Osteocyte (in vitro differentiated cells): ENCODE measurements at places on chromosomes 16 and 17.

GRCh38 chr17:1220346-1220745 is 40.6 kb upstream of the ABR start:
- DNase-seq, result no peak

GRCh38 chr17:27951872-27952271 is 58.7 kb upstream of the LYRM9 start:
- DNase-seq, result no peak

GRCh38 chr16:9516444-9516843 is 425.0 kb downstream of the HAPSTR1 start:
- no peak for DNase-seq

DNA sequence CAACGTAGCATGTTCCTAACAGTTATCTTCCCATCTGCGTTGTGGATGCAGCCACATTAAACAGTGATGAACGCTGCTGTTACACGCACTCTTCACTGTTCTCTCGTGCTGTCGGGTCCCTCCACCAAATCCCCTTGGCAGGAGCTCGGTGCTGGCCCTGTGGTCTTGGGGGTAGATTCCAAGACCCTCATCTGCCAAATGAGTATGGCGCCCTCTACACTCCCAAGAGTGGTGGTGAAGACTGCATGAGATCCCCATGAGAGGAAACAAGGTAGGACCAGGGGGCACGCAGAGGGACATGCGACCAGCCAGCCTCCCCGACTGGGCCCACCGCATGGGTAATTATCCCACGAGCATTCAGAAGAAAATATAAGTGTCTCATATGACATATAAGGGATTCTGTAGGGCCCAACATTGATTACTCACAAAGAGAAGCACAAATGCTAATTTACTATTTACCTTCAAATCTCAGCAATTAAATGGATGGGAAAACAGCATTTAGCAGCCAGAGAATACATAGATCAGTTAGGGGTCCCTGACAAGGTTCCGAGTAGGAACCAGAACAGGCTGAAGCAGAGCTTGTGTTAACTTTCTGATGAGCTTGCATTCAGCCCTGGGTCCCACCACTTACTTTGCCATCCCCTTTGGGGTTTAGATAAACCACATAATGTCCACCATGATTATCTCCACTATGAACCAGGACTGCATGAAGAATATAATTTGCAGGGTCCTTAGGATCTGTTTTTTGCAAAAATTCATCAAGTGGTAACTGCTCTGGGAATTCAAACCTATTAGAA is 23.8 kb downstream of the LITAFD start:
- no peak for DNase-seq

GRCh38 chr17:10034719-10035475 is 129.8 kb upstream of the RCVRN start:
- no peak for DNase-seq

DNA sequence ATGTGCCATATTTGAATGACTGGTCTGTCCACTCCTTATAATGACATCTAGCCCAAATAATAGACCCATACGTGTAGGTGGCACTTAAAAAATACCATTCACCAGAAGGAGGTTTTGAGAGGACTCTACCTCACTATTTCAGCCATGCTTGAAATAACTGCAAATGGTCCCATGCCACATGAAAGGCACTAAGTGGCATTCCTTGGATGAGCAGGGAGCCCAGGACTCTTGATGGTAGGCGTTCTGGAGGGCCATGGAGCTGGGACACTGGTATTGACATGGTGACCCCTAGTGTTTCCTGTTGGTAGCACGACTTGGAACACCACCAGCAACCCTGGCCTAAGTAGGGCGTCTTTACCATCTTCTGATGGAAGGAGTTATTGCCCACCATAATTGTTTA is 148.7 kb upstream of the ZFHX3 start:
- no peak for DNase-seq

DNA sequence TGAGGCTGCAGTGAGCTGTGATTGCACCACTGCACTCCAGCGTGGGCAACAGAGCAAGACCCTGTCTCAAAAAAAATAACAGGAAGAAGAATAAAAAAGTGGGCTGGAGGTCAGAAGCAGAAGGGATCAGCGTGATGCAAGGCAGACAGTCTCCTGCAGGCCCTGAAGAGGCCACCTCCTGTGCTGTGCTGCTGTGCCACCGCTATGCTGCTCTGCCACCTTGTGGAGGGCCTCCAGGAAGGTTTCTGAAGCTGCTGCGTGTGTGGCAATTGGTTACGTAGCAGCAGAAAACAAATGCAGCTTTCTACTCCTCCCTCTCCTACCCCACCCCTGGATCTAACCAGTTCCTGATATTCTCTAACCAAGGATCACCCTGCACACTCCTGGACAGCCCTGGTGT is 815.5 kb downstream of the KCNJ18 start:
- no peak for DNase-seq

GRCh38 chr16:17416461-17417311 is 54.1 kb downstream of the XYLT1 start:
- no peak for DNase-seq

GRCh38 chr16:81717662-81718189 is 61.4 kb upstream of the PLCG2 start:
- no peak for DNase-seq

DNA sequence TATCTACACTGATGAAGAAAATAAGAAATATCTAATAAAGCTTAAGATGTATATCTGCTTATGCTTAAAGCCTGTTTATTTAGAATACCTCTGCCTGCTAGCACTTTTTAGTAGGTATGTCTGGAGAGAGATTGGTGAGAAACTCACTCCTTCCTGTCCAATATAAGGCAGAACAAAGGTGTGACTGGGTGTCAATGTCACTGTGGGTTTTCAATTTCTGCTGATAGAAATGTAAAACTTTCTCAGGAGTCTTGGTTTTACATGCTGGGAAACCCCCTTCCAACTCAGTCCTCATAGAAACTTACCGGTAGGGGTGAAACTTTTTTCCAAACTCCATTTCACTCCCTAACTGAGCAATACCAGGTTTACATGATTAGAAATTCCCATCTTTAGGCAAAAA is 17.8 kb upstream of the MPHOSPH6 start:
- DNase-seq, result no peak

DNA sequence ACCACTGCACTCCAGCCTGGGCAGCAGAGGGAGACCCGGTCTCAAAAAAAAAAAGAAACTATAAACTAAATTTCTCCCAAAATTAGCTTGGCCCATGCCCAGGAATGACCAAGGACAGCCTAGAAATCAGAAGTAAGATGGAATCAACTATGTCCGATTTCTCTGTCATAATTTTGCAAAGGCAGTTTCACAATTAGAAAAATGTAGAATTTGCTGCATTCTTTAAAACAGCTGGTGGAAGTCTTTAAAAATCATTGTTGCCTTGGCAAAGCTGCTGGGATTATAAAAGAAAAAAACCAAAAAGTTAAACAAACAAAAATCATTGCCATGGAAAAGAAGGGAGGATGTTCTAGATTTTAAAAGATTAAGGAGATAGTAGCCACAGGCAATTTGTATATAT is 32.4 kb downstream of the WWP2 start:
- DNase-seq, result no peak

GRCh38 chr17:64472564-64472963 is 23.6 kb downstream of the MILR1 start:
- no peak for DNase-seq

DNA sequence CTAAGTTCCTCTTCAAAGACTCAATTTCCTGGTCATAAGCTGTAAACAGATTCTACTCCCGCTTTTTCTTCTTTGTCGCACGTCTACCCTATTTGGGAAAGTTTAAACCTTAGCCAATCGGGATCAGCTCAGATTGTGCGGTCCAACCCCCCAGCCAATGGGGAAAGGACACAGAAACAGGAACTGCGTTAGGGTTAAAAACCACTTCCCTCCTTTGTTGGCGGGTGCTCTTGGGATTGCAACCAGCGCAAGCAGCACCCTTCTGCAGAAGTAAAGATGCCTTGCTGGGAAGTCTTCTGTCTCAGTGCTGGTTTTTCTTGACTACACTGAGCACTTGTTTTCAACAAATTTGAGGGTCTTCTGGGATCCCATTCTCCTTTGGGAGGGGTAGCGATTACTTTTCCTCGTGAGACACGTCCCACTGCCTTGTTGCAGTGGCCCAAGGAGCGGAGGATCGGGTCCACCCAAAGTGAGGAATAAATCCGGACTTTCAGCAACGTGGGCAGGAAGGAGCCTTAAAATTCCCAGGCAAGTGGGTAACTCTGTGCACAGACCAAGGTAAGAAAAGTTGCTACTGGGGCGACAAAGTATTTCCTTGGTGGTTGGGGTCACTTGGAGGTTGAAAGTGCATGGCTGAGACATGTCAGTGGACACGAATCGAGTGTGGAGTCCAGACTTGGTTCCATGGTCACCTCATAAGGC is 1.0 kb upstream of the YPEL3 start:
- no peak for DNase-seq

DNA sequence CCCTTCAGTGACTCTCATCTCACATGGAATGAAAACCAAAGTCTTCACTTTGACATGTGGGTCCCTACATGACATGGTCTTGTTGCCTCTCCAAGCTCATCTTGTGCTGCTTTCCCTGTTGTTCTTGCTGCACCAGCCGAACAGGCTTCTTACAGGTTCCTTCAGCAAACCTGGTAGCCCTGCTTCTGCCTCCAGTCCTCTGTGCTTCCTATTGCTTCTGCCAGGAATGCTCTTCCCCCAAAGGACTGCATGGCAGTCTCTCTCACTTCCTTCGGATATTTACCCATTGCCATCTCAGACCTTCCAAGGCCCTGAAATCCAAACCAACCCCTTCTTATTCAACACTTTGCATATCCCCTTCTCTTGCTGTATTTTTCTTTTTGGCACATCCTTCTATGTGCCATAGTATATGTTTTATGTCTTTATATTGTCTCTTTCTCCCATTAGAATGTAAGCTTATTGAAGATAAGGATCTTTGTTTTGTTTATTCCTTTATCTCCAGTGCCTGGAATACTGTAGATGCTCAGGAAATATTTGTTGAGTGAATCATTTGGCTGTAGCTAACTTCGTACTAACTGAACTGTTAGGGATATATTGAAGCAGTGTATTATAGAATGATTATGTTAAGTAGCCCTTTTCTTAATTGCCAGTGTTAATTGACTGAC is 57.9 kb upstream of the SLC12A3 start:
- DNase-seq, result no peak

GRCh38 chr16:3187798-3188674 is at the start of gene OR1F1:
OR1F1 (plus strand) TSS chr16:3188204.
- no peak for DNase-seq

DNA sequence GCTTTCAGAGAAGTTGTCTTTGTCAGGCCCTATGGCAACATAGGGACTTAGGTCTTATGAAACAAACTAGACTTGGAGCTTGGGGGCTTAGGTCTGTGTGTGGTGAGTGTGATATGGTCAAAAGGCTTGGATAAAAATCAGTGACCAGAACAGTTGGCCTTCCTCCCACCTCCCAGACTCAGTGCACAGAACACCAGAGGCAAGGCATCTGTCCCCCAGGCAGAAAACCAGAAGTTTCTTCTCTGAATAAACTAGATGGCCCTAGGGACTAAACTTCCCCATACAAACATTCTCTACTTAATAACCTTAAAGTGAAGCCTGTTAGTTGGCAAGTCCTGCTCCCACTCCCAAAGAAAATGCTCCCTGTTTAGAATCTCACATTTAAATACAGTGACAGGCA is 39.2 kb upstream of the PMFBP1 start:
- DNase-seq, result no peak

DNA sequence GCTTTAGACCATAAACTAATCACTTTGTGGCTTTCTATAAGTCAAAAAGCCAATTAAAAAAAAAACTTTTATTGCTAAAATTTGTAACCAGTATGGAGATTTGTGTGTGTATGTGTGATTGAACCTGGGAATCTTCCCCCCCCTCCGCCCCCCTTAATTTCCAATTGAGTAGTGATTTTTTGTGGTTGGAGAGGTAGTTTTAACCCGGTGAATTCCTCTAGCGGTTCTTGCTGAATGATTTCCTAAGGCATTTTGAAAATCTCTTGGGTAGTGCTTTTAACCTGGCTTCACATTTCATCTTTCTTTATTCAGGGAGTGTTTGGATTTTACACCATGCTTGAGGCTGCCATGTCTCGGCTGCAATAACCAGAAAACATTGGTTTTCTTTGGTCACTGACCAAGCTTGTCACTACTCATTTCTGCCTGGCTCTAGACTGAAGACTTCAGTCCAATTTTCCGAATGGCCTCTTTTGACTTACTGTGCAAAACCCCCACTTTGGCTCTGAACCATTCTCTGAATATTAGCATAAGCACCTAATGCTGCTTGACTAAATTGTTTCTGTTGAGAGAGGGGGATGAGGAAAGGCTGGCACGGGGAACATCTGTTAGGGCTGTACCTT is 35.6 kb downstream of the PRKCA start:
- DNase-seq, result no peak

DNA sequence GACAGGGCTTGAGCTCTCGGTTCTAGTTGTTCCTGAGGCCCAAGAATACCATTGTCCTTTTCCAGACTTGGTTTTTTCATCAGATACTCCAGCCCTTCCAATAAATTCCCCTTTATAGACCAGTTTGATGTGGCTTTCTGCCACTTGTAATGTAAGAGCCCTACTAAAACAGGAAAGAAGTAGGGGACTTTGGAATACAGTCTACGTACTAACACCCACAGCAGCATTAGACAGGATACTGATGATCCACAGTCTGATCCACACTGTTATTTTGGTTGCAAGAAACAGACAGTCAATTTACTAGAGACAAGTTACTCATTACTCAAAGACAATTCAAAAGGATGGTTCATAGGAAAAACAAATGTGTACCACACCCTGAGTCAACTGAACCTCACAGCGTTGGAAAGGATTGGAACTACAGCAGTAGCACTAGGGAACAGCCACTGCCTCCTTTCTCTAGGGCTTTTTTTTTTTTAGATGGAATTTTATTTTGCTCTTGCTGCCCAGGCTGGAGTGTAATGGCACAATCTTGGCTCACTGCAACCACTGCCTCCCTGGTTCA is 45.9 kb upstream of the MED13 start:
- no peak for DNase-seq

DNA sequence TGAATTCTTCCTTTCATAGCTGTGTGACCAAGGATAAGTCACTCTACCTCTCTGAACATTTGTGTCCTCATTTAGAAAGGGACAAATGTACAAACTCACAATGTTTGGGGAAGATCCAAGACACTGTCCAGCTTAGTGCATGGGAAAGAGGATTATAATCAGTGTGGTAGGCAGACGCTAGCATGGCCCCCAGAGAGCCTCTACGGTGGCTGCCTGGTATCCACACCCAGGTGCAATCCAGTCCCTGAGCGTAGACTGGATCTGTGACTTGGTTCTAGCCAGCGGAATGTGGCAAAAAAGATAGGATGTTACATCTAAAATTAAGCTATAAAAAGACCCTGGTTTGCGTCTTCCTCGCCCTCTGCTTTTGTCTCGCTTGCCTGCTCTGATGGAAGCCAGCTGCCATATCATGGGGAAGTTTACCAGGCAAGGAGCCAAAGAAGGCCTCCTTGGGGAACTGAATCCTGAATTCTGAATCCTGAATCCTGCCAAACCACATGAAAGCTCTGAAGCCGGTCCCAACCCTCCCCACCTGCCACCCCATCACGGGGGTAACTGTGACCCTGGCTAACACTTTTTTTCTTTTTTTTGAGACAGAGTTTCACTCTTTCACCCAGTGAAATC is 51.7 kb downstream of the PLXDC1 start:
- DNase-seq, result no peak

- DNase-seq, result no peak
These were observed 910 bp downstream of the ITGAL start for GRCh38 chr16:30473231-30474073.
